Epithelial cell of proximal tubule (primary cell): ENCODE measurements at places on chromosomes 5 and 9. TPM values are rescaled to one million over a fixed set of nuclear protein-coding genes. Genes with fewer than 3 reads are reported as not detected.

Gene TERT
- total RNA-seq, result 0.07 TPM in 1 of 2 replicates, not detected in the other

Gene INSL6
- total RNA-seq, result not detected in 2 replicates

Gene CFAP77
- not detected in 2 replicates for total RNA-seq

Gene SGCD
- 0.06 TPM in 1 of 2 replicates, not detected in the other for total RNA-seq

Gene EQTN
- not detected in 2 replicates for total RNA-seq

Gene NEUROG1
- not detected in 2 replicates for total RNA-seq

Gene MARCHF11
- not detected in 2 replicates for total RNA-seq

Gene C5
- 0.52 and 0.65 TPM in 2 replicates for total RNA-seq

Gene CDX1
- total RNA-seq, result not detected in 2 replicates

Gene FBXL7
- total RNA-seq, result 4.7 and 5.6 TPM in 2 replicates

GRCh38 chr9:137277329-137278041, at the start of gene TOR4A:
TOR4A (plus strand) TSS chr9:137277726; CDS start chr9:137278690, 964 bp downstream.
- DNase-seq, result no peak

- DNase-seq, result no peak
These were observed 297.8 kb downstream of the CWC27 start for GRCh38 chr5:65066387-65067146.

DNA sequence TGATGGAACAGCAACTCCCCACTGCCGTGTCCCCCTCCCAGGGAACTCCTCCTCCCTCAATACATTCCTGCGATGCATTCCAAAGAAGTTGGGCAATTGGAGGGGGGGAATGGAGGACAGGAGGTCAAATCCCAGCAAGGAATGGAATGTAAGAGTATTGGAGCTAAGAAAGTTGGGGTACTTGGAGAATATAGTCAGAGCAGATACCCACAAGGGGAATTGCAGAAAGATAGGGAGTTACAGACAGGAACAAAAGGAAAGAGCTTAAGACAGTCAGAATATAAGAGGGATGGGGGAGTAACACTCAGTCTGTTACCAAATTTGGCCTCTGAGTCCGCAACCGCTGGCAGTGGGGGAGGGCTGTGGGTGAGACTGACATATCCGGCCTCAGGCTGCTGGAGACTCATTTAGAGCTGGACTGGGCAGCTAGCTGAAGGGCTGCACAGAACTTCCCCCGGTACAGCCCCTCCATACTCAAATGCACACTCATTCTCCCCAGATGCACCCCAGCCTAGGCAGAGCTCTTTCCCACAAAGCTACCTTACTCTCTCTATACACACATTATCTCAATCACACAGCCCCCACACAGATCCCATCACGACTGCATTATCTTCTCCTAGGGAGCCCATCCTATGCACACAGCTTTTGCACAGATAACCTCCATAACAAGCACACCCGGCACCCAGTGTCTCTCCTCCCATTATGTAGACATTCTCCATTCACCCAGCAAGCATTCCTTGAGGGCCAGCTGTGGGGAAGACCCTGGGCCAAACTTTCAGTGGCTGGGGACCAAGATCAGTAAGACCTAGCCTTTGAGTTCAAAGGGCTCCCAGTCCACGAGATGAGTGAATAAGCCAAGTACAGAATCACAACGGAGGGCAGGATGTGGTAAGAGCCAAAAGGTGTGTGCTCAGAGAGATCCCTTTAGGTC, 3.7 kb downstream of the TLN1 start:
- peak; percentile 84 for DNase-seq

DNA sequence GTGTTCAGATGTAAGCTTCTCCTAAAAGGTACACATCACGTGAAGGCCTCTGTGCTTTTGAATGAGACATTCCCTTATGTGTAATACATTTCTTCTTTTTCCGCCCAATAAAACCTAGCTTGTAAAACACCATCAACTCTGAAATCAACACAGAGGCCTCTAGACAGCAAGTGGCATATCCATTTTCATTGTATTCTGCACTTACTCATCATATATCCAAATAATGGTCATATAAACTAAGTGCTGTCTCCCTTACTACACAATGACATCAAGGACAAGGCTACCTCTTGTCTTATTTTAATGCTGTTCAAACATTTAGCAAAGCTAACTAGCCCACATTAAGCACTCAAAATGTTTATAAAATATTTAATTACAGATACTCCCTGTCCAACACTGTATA, 108.5 kb downstream of the ELAVL2 start:
- no peak for DNase-seq

DNA sequence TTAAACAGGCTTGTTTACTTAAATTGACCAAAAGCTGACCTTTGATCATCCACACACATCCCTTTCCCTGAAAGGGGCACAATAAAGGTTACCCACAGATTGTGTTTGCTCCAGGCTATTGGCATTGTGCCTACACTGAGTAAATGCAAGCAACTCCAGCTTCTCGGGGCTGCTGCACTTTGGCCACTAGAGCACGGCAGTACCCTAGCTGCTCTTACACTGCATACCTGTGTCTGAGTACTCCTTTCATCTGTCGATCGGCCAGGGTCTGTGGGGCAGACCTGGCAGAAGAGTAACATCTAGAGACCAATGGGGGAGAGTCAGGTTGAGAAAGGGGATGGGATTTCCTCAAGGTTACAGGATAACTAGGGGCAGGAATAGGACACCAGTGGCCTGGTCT, 281.9 kb upstream of the NMUR2 start:
- DNase-seq, result no peak

GRCh38 chr5:58335518-58335917, 124.4 kb downstream of the PLK2 start:
- DNase-seq, result no peak

DNA sequence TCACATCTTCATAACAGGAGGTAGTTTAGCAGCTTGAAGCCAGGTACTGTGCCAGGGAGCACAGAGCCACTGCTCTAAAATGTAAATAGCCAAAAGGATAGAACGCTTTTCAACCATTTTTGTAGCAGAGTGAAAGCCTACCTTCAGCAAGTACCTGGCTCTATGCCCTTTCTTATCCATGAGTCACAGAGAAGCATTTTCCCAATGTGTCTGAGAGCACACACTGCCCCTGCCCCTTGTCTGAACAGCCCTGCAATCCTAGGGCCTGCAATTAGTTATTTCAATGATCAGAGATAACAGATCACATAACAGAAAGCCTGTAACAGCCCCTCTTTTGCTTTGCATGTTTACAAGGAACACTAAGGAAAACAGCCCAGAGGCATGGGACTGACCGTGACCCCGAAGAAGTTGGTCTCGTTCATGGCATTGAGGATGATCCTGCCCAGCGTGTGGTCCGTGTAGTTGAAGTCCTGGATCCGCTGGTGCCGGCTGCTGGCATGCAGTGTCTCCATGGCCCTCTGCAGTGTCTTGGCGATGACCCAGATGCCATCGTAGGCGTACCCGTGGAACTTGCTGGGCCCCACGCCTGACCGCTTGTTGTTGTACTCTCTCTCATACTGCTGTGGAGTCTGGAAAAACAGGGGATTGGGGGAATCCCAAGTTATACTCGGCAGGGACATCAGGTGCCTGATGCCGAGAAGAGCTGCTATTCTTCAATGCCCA, 198.3 kb upstream of the TBC1D2 start:
- no peak for DNase-seq

- no peak for DNase-seq
These were observed 588.3 kb downstream of the BNC2 start for GRCh38 chr9:16282216-16282615.

GRCh38 chr9:92952906-92953610, 5.7 kb downstream of the FGD3 start:
- DNase-seq, result no peak

DNA sequence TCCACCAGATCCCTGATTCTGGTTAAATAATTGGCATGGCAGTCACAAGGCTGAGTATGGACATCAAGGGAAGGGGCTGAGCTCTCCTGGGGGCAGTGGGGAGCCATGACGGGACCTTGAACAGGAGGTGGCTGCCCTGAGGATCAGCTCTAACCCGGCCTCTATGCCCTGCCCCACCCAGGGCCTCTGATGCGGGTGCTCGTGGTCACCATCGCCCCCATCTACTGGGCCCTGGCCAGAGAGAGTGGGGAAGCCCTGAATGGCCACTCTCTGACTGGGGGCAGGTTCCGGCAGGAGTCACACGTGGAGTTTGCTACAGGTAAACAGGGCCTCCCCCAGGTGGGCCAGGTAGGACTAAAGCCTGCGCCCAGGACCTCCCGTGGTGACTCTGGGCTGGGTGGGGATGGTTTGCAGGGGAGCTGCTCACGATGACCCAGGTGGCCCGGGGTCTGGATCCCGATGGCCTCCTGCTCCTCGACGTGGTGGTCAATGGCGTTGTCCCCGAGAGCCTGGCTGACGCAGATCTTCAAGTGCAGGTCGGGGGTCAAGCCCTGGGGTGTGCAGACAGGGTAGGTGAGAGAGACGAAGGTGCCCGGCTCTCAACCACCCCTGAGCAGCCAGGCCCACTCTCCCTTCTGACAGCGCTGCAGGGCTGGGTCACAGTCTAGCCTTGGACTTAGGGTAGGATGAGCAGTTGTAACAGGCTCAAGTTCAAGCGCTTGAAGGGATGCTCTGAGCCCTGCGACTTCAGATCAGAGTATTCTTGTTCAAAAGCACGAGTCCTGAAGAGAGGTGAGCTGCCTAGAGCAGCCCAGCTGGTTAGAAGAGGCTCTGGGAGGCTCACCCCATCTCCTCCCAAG, 19.9 kb upstream of the ASS1 start:
- no peak for DNase-seq

DNA sequence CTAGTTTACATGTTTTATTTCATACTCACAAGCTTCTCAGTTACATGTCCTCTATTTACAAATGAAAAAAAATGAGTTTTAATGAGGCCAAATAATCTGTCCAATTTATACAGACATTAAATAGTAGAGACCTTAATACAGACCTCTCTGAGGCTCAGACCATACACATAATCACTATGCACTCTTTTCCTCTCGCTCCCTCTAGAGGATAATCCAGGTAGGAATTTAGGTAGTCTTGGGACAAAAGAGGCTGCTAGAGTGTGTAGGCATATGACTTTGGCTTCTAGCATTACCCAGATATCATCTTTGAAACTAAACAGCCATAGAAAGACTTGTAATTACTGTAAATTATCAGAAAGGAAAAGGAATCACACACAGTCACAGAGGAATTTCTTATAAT, 444.7 kb downstream of the HINT1 start:
- DNase-seq, result no peak

DNA sequence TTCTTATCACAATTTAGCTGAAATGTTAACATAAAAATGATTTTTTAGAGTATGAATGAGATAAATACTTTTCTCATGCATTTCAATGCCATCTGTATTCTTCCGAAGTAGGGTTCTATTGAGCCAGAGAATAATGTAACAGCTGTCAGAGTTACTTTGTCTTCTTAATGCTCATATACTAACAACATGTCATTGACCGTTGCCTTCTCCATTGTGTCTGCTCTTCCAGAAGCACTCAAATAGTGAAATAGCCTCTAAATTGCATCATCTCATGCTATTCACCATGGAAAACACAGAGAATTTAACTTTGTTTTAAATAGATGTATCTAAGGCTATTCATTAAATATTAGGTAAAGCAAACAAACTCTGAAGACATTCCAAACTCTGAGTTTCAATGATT, 1875.9 kb upstream of the CDH9 start:
- no peak for DNase-seq

- no peak for DNase-seq
These were observed 390 bp upstream of the SNX2 start for GRCh38 chr5:122774519-122774860.

DNA sequence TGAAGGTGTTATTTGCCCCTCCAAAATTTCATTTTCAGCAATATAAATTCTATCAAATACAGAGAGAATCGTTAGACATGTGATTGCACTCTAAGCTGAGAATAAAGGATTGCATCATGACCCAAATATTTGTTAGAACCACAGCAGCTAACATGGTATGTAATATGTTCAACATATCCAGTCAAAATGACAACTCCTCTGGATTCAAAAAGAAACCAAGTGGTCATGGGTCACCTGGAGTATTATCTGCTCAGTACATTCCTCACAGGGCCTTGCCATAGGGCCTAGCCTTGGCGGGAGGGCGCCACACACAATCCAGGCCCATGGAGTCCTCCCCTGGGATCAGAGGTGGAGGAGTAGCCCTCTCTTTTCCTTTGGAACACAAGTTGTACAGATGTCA, 179.2 kb downstream of the HSD17B3 start:
- DNase-seq, result no peak

GRCh38 chr9:123753016-123753415, 176.9 kb downstream of the DENND1A start:
- no peak for DNase-seq

DNA sequence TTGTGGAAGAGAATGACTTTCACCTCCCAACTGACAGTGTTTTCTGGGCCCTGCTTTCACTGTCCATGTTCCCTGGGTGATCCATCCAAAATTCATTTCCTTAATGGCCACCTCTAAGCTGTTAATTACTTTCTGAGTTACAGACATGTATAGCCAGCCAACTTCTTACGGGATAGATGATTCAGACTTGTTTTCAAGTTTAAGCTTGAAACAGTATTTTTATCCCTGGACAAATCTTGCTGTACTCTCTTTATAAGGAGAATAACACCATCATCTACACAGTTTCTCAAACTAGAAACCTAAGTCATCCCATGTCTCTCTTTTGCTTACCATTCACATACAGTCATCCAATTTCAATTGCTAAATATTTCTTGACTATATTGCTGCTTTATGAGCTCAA, 6.9 kb downstream of the FAM174A start:
- DNase-seq, result no peak
